GM23338 (cell line): ENCODE measurements at places on chromosomes 6 and 20.
A peak's percentile ranks its signal among the peaks of the same experiment; 100 is the strongest.

- no peak for DNase-seq
These were observed 181.5 kb upstream of the LAMP5 start for GRCh38 chr20:9332791-9333479.

GRCh38 chr6:167475947-167476346 lies 151.1 kb downstream of the TTLL2 start:
- peak; percentile 72 for DNase-seq

DNA sequence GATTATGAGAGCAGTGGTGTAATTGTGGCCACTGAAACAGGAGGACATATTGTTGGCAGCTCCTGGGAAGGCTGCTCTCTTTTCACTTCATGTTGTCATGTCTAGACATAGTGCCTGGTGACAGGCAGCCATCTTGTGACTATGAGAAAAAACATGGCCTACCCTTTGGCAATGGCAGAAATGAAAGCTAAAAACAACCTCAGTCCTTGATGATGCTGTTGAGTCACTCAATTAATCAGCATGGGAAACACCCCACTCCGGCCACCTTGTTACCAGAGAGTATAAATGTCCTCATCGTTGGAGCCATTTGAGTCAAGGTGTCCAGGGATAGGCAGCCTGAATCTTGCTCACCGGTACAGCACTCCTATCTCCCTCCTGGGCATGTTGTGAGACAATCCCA lies 31.2 kb upstream of the HMGA1 start:
- DNase-seq, result no peak

- DNase-seq, result peak; percentile 8
These were observed 42.0 kb upstream of the SLC2A12 start for GRCh38 chr6:134094441-134094840.

- peak; percentile 89 for DNase-seq
These were observed 46.0 kb downstream of the GTF2H5 start for GRCh38 chr6:158213925-158214674.

GRCh38 chr6:117676577-117677218 lies 1.4 kb downstream of the NUS1 start:
- peak; percentile 11 for DNase-seq

DNA sequence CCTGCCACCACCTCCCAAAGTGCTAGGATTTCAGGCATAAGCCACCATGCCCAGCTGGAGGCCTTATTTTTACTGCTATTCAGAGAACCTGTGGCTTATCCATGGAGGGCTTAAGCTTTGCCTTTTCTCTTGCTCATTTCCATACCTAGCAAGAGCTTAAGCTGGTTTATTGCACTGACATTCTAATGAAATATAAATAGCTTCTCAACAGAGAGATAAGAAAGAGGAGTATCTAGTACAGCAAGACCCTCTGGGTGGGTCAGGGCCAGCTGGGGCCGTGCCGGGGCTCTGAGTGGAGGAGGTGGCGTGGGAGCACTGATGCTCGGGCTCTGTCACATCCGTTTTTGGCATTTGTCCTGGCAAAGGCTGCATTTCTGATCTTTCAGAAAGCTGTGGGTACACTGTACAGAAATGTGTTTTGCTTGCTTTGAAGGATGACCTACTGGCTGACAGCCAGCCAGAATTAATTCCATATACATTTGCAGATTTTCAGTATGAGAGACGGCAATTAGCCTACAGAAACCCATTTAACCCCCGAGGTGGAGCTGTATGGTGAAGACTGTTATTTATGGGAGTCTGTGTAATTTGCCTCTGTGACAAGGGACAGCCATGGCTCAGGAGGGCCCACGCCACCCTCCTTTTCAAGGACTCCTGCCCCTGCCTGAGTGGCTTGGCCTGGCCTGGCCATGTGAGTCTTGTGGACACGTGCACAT lies 181.6 kb upstream of the AKAP12 start:
- DNase-seq, result no peak

DNA sequence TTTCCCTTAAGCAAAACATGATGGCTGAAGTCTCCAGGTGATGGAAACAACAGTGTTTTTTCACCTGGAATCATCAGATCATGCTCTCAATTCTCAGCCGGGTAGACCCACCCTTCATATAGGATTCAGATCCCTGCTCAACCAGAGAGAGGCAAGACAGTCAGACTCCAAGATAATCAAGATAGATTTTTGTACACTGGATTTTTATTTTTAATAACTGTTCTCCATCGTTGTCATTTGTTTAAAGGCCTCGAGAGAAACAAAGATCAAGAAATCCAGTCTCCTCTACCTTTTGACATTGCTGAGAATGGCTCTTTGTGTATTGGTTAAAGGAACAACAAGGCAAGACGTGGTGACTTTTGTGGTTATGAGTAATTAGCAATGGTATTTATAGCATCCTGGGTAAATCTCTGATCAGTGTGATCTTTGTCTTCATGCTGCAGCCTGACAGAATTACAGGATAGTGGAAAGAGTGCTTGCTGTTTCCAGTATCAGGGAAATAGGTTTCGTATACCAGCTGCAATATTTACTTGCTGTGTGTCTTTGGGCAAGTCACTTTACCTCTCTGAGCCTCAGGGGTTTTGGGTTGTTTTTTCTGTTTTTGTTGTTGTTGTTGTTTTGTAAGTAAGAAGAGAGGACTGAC lies 29.9 kb downstream of the ID4 start:
- DNase-seq, result no peak

DNA sequence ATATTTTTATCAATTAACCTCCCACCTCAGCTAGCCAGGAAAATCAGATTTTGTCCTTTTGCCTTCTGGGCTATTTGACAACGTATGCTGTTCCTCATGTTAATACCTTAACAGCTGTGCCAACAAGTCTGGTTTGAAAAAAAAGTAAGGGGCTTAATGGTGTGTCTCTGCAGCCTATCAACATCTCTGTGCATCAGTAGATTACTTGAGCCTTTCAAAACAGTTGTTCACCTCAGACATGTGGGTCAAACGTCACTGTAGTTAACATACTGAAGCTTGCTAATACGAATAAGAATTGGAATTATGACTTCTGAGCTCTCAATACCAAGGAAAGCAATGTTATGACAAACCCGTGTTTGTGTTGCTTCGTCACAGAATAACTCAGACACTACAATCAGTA lies 23.0 kb downstream of the CEP57L1 start:
- no peak for DNase-seq

- DNase-seq, result no peak
These were observed 81.3 kb upstream of the ASCC3 start for GRCh38 chr6:100962466-100962865.

GRCh38 chr20:25259358-25259757 lies 11.5 kb downstream of the PYGB start:
- no peak for DNase-seq

DNA sequence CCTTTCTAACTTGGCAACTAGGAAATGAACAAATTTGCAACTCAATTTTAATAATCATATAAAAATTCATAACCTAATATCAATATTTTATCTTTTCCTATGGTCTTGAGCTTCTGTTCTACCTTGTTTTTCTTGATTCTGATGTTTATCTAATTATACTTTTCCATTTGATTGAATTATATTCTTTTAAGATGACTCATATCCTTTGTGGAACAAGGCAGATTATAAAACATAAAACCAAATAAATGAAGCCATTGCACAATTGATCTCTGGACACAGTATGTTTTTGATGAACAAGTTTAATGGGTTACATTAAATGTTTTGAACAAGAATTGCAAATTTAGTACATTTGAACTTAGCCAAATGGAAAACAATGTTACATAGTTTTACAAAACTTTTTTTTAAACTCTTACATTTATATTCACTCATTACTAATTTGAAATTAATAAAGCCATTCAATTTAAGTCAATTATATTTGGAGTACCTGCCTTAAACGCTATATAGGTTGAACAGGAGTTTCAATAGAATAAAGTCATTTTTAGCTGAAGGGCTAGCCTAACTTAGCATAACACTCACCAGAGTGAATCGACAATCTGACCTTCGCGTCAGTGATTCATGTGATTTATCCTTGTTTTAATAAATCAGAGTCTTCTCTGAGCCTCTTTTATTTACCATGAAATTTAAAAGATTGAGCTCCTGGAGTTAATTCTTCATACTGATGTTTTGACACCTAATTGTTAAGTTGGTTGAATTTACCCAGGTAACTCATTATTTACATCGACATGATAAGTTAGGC lies 3.8 kb downstream of the NCOA7 start:
- no peak for DNase-seq

DNA sequence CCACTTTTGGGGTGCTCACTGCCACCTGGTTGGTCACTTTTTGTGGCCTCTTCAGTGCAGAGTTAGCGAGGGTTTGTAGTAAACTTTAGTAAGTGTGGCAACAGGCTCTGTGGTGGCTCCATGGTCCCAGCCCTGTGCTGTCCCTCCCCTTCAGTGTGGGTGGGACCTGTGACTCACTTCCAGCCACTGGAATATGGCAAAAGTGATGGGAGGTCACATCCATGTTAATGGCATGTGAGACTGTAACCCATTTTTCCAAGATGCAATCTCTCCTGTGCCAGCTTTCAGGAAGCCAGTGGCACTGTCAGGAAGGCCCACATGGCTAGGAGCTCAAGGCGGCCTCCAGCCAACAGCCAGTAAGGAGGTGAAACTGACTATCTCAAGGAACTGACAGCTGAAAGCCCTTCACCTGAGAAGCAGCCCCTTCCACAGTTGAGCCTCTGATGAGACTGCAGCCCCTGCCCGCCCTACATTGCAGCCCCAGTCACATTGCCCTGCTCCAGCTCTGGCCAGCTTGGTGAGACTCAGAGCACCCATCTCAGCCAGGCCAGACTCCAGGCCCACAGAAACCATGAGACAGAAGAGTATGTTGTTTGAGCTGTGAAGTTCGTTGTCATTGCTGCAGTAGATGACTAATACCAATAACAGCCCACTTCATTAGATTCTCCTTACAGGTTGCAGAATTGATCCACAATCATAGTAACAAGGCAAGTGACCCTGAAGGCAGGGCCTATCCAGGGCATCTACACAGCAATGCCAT lies 13.1 kb upstream of the CST7 start:
- no peak for DNase-seq

- DNase-seq, result no peak
These were observed 10.3 kb downstream of the CST3 start for GRCh38 chr20:23627501-23627900.

GRCh38 chr6:36318690-36319435 lies 17.8 kb downstream of the BNIP5 start:
- DNase-seq, result peak; percentile 15

- DNase-seq, result no peak
These were observed 38.6 kb upstream of the PIM1 start for GRCh38 chr6:37131104-37131959.

DNA sequence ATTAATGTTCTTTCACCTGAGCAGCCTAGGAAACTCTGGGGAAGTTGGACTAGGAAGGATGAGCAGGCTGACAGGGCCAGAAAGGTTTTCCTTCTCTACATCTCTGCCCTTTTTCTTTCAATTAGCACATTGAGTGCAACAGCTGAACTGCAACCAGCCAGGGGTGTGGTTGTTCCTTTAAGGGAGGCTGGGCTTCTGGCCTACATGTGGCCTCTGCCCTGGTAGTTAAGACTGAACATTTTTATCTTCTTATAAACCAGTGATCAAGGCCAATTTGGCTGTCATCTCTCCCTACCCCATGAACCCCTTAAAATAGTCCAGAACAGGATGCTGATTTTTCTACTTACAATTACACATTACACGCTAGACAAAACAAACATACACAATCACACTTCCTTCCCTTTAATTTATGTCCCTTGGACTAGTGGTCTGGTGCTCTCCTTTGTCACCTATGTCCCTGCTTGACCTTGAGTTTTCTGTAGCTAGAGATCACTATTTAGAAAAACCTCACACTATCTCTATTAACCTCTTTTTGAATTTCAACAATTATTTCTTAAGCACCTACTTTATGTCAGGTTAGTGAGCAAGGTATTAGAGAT lies 60.3 kb downstream of the RNF217 start:
- no peak for DNase-seq

DNA sequence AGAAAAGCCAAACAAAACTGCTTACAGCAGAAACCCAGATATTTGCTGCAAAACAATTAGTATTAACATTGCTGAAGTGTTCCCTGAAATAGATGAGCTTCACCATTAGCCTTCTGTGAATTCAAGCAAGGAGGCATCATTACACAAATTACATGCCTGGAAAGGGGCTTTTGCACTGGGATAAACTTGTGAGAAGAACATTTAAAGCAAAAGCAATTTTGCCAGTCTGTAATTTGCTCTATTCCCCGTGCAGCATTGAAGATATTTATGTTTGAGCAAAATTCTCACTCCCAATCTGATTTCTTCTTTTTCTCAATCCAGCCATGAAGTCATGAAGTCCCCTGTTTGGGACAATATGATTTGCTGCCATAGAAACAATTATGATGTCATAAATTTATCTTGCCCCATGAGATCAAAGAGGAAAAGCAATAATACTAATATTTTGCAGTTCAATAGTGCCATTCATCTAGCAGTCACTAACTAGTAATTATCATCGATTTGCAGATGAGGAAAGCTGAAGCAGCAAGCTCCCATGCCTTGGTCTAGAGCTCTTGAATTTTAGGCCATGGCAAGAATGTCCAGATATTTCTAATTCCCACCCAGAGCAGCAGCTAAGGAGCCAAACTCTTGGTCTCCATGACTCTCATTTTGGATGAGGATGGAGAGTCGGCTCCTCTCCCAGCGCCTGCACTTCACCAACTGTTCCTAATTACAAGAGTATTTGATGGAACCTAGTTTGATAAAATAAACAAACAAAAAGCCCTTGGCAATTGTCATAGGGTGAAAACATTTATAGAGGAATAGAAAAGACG lies 49.5 kb upstream of the CCN6 start:
- no peak for DNase-seq

DNA sequence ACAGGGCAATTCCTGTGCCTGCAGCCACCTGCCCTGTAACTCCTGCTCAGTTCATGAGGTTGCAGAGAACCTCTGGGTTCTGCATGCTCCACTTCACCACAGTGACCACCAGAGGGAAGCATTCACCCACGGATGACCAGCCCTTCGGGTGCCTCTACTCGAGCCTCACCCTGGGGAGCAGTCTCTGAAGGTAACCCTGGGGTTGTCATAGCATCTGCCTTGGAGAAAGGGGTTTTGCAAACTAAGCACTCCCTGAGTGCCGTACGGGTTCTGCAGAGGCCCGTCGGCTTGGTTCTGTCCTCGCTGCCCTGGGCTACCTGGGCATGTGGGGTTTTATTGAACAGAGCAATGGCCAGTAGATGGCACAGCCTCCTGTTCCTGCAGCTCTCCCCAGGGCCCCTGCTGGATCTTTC lies 10.2 kb upstream of the CST5 start:
- DNase-seq, result peak; percentile 73

GRCh38 chr6:166848979-166849748 lies 107.2 kb downstream of the RNASET2 start:
- DNase-seq, result no peak

- no peak for DNase-seq
These were observed 12.4 kb downstream of the SCML4 start for GRCh38 chr6:107811591-107812218.

- DNase-seq, result no peak
These were observed 851.2 kb downstream of the DHX35 start for GRCh38 chr20:39813190-39813829.

DNA sequence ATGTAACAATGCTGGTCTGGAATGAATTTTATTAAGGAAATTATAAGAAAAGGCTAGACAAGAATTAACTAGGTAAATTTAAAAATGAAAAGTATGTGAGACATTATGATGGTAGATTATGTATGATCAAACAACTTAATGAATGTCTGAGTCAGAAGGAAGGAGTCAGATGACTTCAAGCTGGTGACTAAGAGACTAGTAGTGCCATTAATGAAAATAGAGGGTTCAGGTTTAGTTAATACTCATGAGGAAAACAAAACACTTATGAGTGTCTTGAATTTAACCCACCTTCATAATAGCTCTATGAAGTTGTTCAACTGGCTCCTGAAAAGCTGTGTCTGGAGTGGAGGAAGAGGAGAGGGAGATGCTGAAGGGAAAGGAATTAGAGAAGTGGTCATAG lies 256.3 kb downstream of the ADGRB3 start:
- DNase-seq, result no peak

- DNase-seq, result peak; percentile 5
These were observed 630.3 kb upstream of the ARID1B start for GRCh38 chr6:156146891-156147290.
